Stimulated activated CD4-positive, alpha-beta T cell treated with anti-CD3 and anti-CD28 coated beads, Interleukin-4, amount 100 ng/mL, for 24 hours (primary cell): ENCODE measurements at places on chromosomes 16 and 17.
A peak's percentile ranks its signal among the peaks of the same experiment; 100 is the strongest.

- DNase-seq: no peak
Observed at GRCh38 chr17:57834146-57834741, 15.6 kb downstream of the MRPS23 start.

DNA sequence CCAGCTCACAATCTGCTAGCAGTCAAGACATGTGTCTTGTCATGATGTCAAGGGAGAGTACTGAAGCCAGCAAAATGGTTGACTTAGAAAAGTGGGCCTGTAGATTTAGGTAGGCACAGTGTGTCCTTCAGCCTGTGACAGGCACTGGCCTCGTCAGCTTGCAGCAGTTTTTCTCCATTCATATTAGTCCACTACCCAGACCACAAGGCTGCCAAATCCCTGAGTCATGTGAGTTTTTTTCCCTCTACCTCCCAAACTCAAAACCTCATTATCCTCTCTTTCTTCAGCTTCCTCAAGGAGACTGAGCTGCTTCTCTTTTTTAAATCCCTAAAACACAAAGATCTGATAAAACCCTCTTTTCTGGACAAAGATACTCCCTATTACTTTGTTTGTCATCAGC is 102.6 kb upstream of the HS3ST3A1 start:
- no peak for DNase-seq

- DNase-seq: peak; percentile 37
Observed at GRCh38 chr16:11114366-11115164, 141.4 kb downstream of the SOCS1 start.

GRCh38 chr17:82668024-82668630 is 19.9 kb upstream of the WDR45B start:
- DNase-seq: no peak

DNA sequence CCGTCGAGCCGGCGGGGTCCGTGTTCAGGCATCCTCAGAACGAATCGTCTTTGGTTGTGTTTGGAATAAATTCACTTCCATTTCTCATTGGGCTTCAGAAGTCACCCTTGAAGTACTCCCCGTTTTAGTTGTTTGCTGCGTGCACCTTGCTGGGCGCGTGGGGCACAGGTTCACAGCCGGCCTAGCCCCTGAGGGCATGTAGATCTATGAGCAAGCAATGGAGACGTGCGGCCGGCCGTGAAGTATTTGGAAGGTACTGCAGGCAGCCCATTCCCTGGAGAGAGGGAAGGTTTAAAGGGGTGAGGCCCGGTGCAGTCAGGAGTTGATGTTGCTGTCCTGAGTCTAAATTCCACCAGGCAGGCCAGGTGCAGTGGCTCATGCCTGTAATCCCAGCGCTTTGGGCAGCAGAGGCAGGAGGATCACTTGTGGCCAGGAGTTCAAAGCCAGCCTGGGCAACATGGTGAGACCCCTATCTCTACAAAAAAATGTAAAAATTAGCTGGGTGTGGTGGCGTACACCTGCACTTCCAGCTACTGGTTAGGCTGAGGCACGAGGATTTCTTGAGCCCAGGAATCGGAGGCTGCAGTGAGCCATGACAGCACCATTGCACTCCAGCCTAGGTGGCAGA is 714 bp downstream of the ACSF3 start:
- peak; percentile 28 for DNase-seq

GRCh38 chr16:57906382-57907316 is 64.3 kb downstream of the CNGB1 start:
- peak; percentile 8 for DNase-seq

DNA sequence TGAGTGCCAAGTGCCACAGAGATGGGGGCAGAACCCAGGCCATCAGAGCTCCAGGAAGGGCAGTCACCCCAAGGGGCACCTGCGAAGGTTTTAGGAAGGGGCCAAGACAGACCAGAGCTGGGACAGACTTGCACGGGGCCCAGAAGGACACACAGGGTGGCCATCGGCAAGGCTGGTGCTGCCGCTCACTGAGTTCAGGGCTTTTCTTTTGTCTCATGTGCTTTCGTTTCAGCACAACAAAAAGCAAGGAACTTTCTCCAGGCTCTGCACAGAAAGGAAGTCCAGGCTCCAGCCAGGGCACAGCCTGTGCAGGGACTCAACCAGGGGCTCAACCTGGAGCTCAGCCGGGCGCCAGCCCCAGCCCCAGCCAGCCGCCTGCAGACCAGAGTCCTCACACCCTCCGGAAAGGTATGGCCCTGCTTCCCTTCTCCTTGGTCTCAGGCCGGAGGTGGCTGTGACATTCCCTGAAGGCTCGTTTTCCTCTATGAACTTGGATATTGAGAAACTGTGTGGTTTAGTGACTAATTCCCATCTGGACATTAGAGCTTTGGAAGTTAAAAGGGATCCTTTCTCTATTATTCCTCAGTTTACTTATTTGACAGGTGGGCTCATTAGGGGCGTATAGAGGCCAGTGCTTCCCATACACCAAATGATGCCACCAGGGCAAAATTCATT is 37.9 kb downstream of the ELAC2 start:
- DNase-seq: no peak

GRCh38 chr17:6240001-6240400 is 169.8 kb downstream of the WSCD1 start:
- no peak for DNase-seq

DNA sequence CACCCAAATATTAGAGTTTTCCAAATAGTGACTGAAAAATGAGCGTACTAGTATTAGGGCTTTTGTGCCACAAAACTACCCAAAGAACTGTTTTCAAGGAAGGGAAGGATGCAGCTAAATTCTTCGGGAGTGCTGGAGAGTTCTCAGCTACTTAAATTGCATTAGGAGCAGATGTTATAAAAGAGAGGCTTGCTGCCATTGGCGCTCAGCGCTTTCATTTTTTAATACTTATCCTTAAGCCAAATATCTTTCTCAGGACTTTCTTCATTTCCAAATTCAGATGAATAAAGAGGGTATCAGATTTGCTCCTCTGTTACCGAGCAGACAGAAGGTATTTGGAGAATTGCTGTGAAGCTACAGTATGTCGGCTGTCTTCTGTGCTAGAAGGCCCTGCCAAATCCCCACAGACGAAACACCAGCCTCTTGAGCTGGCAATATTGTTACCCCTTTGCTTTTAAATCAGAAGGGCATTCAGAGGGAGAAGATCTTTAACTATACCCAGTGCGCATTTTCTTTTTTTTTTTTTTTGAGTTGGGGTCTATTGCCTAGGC is 47.2 kb upstream of the CLEC18A start:
- no peak for DNase-seq

DNA sequence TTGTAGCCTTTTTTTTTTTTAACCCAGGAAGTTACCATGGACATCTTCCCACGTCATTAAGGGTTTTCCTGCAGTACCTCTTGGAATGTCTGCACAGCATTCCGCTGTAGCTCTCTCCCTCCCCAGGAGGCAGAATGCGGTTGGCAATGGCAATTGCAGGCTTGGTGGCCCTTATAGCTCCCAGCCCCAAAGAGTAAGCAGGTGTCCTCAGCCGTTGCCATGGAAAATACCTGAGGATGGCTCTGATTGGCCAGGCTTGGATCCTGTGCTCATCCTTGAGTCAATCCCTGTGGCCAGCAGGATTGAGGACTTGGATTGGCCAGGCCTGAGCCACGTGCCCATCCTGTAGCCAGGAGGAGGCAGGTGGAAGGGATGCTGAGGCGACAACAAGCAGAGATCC is 15.5 kb upstream of the TIMP2 start:
- DNase-seq: no peak

DNA sequence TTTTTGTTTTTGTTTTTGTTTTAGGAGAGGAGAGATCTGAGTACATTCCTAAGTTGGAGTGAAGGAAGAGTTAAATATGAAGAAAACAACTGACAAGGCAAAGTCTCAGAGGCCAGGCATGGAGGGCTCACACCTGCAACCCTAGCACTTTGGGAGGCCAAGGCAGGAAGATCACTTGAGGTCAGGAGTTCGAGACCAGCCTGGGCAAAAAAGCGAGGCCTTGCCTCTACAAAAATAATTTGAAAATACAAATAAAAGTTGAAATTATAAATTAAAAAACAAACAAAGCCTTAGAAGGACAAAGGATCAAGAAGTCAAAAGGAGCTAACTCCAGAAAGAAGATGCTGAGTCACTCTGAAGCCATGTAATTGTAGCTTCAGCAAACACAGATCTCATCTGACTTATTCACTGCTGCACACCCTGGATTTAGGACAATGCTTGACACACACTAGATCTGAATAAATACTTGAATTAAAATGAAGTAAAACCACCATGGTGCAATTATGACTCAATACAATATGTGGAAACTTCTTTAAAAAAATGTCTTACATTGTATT is 9.1 kb downstream of the CEP20 start:
- DNase-seq: no peak

DNA sequence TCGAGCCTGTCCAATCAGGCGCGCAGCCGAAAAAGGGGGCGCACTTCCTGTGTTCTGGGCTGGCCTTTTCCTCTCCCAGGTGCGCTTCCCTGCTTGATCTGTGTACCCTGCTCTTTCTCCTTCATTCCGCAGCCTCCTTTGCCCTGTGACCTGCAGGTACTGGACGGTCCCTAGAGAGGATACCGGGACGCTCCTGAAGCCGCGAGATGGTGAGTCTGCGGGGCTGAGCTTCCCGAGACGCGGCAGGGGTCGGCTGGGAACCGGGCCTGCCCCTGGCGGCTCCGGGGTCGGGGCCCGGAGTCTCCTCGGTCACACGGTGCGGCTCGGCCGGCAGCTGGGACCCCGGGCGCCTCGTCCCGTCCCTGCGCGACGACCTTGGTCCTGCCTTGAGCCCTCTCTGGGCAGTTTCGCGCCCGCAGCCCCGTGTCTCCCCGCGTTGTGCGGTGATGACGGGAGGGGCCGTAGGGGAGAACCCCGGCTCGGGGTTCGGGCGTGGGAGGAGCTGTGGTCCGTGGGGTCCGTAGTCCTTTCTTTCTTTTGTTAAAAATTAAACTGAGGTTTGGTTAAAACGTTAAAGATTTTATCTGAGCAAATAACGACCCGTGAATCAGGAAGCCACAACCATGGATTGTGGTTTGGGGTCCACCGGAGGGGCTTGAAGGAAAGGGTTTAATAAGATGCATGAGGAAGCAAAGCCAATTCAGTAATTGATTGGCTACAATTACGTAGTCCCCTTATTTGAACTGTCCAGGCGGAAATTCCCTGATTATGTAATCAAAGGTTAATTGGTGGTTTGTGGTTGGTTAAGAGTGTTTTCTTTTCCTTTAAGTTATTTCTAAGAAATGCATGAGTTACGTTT is 172.8 kb upstream of the ZNF267 start:
- peak; percentile 89 for DNase-seq

DNA sequence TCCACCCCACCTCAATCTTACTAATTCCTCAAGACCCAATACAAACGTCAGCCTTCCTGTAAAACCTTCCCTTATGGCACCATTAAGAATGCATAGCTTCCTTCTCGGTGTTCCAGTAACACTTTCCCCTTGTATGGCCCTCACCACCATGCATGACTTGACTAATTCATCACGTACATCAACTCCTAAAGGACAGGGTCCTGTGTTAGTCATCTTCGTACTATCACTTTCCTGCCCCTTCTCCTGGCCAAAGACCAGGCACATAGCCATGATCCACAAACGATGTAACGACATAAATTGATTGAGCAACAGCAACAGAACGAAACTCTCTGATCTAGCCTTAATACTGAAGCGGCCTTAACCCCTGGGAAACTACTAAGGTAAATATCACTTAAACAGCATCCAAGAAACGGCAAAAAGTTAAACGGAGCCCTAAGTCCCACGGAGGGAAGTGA is 612 bp downstream of the PSMD12 start:
- DNase-seq: peak; percentile 49

GRCh38 chr16:56866955-56867830 is 2.2 kb downstream of the SLC12A3 start:
- DNase-seq: peak; percentile 56

GRCh38 chr17:65139101-65139764 is 2.1 kb downstream of the RGS9 start:
- DNase-seq: no peak

DNA sequence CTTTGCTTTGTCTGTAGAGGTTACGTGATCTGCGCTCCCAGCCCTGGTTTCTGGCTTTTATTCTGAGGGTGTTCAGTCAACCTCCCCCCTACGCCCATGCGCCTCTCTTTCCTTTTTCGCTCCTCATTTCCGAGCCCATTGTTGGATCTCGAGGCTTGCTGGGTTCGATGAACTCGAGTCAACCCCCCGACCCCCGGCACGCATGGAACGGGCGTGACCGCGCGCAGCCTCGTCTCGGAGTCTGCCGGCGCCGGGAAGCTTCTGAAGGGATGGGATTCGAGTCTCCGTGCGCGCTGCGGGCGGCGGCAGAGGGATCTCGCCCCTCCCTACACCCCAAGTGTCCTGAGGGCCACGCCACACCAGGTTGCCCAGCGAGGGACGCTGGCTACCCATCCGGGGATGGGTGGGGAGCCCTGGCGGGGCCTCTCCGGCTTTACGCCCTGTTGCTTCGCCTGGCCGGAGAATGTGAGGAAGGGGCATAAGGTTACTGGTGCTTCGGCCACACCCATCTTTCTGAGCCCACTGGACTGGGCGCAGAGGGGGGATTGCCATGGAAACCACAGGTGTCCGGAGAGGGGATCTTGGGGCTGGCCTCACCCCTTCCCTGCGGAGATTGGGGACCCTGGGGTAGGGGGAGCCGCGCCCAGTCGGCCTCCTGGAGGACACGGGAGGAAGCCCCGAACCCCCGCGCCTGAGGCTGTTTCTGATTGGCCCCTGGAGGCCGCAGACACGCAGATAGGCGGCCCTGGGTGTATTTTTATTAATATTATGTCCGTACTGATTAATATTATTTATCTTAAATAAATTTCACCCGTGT is 1.8 kb downstream of the MAPT start:
- no peak for DNase-seq

DNA sequence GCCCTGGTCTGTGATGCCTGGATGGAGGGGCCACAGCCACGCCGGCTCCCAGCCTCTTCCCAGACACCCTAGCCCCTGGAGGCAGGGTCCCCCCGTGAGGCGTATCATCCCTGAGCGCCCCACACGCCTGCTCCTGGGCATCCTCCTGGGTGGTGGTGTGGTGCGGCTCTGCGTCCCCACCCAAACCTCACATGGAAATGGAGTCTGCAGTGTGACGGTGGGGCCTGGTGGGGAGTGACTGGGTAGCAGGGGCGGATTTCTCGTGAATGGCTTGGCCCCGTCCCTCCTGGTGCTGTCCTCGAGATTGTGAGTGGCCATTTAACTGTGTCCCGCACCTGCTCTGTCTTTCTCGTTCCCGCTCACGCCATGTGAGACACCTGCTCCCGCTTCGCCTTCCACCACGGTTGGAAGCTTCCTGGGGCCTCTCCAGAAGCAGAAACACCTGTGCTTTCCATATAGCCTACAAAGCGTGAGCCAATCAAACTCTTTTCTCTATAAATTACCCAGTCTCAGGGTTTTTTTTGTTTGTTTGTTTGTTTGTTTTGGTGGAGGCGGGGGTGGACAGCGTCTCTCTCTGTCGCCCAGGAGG is 5.9 kb upstream of the SSTR5 start:
- no peak for DNase-seq

DNA sequence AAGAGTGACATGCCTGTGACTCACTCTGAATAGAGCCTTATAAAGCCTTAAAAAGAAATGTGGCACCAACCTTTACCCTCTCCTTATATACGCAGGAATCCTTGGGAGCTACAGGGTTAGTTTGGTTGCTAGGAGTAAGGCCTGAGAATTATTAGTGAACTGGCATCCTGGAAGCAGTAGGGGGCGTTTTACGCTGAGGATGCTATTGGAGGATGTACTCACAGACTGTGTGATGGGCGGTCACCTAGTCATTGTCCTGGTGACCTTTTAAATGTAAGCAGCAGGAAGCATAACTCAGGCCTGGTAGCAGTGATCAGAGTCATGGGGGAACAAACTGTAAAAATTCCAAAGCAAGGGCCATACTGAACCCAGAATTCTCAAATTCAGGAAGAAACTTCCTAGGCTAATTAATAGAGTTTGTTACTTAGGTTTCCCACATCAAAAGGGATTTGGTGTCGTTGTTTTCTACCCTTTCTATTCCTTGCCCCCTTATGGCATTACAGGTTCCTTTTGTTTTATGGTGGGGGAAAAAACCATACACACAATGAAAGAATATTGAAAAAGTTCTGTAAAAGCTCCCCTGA is 153.8 kb downstream of the SNX11 start:
- no peak for DNase-seq
